MCF 10A (cell line): ENCODE measurements at places on chromosomes 13 and 19.

GRCh38 chr13:112391746-112392145, 15.6 kb downstream of the SPACA7 start:
- DNase-seq: no peak

GRCh38 chr13:76500894-76501293, 385.3 kb downstream of the KCTD12 start:
- no peak for DNase-seq

- DNase-seq: no peak
Observed at GRCh38 chr13:112012016-112012704, 54.8 kb upstream of the SOX1 start.

GRCh38 chr13:70941454-70941853, 833.2 kb upstream of the KLHL1 start:
- no peak for DNase-seq

DNA sequence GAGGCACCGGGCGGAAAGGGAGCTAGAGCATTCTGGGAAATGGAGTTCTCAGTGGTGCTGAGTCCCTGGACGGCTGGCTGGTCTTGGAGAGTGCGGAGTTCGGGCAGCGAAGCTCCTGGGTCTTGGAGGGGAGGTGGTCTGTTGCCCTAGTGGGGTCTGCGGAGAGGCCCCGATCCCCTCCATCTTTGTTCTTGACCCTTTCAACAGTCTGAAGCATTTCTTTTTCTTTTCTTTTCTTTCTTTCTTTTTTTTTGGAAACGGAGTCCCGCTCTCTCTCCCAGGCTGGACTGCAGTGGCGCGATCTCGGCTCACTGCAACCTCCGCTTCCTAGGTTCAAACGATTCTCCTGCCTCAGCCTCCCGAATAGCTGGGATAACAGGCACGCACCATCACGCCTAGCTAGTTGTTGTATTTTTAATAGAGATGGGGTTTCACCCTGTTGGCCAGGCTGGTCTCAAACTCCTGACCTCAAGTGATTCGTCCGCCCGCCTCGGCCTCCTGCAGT, 440 bp upstream of the SYMPK start:
- no peak for DNase-seq

DNA sequence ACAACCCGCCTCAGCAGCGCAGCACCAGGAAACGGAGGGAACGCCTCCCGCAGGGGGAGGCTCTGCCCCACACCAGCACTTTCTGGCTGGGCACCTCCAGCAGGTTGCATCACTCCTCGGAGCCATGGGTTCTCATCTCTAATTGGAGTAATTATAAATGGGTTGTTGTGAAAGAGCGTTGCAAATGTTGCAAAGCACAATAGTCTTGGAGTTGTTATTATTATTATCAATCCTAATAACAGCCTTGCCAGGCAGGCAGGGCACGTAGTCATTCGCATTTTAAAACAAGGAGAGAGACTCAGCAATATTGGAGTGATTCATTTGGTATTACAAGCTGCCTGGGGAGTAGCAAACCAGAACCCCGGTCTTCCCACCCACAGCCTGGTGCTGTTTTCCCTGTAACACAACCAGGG, 108.6 kb upstream of the GJB6 start:
- DNase-seq: peak; percentile 83

GRCh38 chr19:8306235-8307054, 1.7 kb downstream of the CD320 start:
- DNase-seq: no peak

DNA sequence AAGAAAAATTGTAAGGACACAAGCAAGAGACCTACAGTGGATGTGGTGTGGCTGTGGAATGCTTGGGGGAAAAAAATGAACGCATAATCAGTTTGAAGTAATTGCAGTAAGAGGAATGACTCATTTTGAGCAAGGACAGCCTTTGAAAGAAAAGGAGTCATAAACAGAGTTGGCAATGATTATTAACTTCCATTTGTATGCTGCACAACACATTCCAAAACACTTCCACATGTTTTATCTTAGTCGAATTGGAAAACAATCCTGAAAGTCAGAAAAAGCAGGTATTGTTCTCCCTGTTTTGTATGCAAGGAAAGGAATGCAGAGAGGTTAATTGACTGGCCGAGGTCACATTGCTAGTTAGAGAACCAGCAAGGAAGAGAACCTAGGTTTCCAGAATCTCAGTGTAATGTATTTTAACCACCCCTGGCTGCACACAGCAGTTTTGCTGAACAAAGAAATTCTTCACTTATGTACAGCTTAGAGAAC, 630.0 kb upstream of the MIR17HG start:
- peak; percentile 57 for DNase-seq

GRCh38 chr13:40453351-40454021, 213.0 kb downstream of the FOXO1 start:
- peak; percentile 92 for DNase-seq

DNA sequence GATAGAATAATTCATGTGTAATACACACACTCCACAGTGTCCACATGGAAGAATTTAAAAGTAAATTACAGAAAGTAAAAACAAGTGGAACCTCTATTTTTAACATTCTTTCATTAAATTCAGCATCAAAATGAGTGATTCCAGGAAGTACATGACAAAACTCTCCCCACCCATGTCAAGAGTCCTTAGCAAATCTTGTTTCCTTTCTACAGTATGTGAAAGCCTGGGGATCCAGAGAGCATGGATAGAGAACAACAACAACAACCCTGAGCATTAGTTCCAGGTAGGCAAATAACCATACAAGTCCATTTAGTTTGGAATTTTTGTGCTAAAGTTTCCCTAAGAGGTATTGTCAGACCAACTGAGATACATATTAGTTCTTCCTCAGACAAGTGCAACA, 267.9 kb downstream of the ENOX1 start:
- no peak for DNase-seq
